ENCODE measurements at places on chromosomes 3 and 15.

- ATAC-seq: peak; percentile 92
These were observed 37.3 kb upstream of the CDV3 start for GRCh38 chr3:133535971-133536881.

DNA sequence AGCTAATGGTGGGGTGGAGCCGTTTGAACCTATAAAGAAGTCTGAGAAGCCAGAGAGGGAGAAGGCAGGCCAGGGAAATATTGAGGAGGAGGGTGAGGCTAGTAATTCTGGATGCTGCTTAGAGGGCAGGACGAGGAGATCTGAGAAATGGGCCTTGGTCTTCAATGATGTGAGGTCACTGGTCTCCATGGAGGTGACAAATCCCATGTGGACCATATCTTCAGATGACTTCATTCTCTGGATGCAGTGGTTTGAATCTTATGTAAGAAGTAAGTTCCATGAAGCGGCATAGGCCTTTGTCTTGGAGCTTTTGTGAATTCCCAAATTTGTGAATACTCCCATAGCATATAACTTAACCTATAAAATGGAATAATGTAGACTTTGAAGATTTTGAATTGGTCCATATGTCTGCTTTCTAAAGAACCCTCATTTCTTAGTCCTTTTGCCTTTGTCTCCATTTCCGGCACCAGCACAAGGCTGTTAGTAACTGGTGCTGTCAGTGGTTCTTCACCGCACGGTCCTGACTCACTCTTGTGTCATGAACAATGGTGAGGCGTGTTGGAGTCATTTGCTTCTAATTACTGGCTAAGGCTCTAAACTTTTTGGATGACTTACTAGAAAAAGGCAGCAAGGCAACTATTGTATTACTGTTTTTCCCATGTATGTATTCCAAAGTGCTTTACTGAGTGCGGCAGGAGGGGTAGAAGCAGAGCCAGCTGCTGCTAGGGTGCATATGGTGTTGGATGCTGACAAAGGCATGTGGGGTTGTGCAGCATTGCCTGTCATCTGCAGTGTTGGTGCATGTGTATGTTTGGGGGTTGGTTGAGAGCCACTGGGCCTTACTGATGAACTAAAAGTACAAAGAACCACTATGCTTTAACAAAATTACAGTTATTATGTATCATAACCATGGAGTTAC is 279.3 kb upstream of the C2CD4B start:
- ATAC-seq: peak; percentile 92

DNA sequence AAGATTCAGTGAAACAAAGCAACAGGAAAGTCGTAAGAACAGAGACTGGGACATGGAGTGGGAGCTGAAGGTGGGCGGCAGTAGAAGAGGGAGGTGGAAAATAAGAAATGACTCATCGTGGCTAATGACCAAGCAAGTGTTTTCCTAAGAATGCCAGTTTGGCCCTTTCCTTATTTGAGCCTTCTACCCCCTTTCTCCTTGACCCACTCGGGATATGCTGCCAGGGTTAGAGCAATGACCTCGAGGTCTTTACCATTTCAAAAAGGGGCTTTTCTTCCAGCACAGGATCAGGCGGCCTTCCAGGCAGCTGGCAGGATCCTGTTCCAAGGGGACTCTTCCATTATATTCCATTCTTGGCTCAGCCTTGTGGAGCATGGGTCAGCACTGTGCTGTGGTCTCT is 241.1 kb downstream of the RYR3 start:
- ATAC-seq: no peak

- no peak for ATAC-seq
These were observed 7.8 kb upstream of the GPR171 start for GRCh38 chr3:151210676-151211381.

DNA sequence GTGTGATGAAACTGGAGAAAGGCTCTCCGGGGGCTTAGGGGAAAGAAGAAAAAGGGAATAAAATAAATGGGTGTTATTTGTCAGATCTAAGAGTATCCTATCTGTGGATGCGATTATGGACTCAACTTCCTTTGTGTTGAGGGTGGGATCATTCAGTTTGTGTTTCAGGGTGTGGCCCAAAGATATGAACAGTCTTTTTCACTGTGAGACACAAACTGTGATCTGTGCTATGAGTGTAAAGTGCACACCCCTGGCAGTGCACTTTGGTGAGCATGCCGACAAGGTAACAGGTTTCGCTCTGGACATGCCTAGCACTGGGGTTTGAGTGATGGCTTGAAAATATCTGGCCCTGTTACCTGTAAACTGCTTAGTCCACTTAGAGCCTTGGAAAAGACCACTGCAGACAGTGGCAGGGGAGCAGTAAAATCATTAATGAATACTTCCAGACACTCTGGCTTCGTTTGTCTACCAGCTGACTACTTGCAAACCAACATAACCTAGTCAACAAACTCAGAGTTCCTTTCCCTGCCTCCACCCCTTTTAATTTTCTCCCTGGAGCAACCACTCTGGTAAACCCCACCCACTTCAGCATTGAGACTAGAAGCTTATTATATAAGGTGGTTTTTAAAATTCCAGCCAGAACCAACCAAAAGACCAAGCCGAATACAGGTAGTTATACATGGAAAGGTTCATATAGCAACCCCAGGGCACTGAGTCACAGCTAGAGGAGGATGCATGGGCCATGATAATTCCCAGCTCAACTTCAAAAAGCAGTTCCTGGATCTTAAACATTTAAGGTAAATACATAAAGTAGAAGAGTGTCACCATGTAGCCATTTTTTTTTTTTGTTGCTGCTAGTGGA is 55.1 kb downstream of the TAMM41 start:
- peak; percentile 85 for ATAC-seq

- peak; percentile 36 for ATAC-seq
These were observed 495 bp upstream of the COL7A1 start for GRCh38 chr3:48595526-48596121.

- ATAC-seq: no peak
These were observed 251.0 kb downstream of the KCNH8 start for GRCh38 chr3:19399356-19399755.

GRCh38 chr3:133474817-133475216 is 75.0 kb downstream of the BFSP2 start:
- ATAC-seq: no peak

GRCh38 chr15:82699726-82700125 is 9.9 kb downstream of the AP3B2 start:
- no peak for ATAC-seq

GRCh38 chr3:169923189-169923588 is 11.8 kb downstream of the SAMD7 start:
- ATAC-seq: no peak

- no peak for ATAC-seq
These were observed 191.2 kb downstream of the TLE3 start for GRCh38 chr15:69906256-69907185.

- no peak for ATAC-seq
These were observed 97.1 kb downstream of the CPN2 start for GRCh38 chr3:194254040-194254439.

- ATAC-seq: no peak
These were observed 52.0 kb downstream of the OXNAD1 start for GRCh38 chr3:16316847-16317560.

DNA sequence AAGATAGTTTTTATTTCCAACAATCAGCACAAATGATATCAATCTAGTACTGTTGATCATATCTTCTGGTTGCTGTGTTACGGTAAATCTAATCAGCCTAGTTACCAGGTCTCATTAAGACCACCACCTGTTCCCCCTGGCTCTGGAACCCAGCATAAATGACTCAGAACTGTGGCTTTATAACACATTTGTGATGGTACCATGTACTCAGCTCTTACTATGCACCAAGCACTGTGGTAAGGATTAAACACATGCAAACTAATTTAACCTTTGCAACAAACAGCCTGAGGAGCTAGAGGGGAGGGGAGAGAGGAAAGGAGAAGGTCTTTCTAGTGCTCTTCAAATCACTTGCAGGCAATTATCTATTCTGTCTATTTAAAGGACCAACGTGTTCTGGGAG is 173.9 kb upstream of the LMCD1 start:
- no peak for ATAC-seq

GRCh38 chr15:63601026-63601703 is 4.0 kb downstream of the FBXL22 start:
- ATAC-seq: peak; percentile 0

DNA sequence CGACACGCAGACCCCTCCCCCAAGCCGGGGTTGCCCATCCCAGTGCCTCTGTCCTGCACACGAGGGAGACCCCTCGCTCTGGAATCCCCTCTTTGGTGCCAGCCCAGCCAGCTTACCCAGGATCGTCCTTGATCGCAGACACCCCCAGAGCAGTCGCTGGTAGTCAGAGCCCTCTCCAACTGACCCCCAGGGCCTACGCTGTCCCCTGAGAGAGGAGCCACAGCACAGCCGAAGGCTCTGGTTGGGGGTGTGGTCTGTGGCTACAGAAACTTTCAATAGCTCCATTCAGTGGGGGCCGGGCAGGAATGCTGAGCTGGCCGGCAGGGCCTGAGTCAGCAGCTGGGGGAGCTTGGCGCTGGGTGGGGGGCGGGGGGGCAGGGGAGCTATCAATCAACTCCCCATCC is at the start of gene LCTL:
Gene LCTL, minus strand, starts transcription at position 258 of the 404 bp plus-strand sequence. CDS start 633 bp downstream, outside the sequence.
- ATAC-seq: no peak

DNA sequence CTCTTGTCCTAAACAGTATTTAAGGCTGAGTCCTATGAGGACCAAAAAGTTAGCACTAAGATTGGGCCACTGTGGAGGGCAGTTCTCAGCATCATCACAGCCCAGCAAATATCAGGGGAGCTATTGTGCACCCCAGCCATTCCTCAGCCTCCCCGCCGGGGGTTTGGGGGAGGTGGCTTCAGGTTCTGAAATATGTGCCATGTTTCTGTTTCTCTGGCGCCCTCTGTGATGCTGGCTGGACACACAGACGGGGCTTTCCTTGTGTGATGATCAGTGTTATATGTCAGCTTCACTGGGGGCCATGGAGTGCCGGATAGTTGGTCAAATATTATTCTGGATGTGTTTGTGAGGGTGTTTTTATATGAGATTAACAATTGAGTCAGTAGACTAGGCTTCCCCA is 106.8 kb downstream of the GABRG3 start:
- no peak for ATAC-seq

DNA sequence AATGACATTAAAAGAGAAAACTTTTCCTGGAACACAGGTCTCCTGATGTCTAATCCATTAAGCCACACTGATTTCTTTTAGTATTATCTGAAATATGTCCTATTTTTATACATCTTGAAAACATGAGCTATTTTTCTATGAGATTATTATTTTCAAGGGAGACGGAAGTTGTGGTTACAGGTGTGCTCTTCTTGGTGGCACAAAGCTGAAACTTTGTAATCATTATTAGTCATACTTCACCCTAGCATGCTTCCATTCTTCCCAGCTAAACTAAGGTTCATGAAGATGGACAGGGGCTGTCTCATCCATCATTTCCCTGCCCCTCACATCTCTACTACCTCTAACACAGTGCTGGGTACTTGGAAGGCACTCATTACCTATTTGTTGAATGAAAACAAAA is 85.6 kb upstream of the POU1F1 start:
- no peak for ATAC-seq

GRCh38 chr3:149462581-149463011 is 11.9 kb upstream of the TM4SF4 start:
- ATAC-seq: no peak

- ATAC-seq: no peak
These were observed 24.5 kb downstream of the SRPRB start for GRCh38 chr3:133830071-133830470.

DNA sequence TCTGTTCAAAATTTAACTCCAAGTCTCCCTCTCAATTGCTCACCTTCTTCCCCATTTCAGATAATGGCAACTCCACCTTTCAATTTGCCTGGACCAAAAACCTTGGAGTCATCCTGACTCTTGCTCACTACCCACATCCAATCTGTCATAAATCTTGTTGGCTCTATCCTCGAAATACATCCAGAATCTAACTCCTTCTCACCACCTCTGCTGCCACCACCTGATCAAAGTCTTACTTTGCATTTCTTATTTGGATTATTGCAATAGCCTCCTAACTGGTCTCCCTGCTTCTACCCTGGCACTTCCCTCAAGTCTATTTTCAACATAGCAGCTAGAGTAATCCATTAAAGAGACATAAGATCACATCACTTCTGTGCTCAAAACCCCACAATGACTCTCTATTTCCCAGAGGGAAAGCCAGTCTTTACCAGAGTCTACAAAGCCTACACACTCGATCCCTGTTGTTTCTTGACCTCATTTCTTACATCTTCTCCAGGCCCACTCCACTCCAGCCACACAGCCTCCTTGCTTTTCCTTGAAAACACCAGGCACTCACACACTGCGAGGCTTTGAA is 86.6 kb downstream of the GPR156 start:
- ATAC-seq: peak; percentile 68

GRCh38 chr3:151306168-151306810 is 10.3 kb downstream of the GPR87 start:
- no peak for ATAC-seq

- no peak for ATAC-seq
These were observed 88.6 kb downstream of the P3H2 start for GRCh38 chr3:190031887-190032752.

GRCh38 chr3:59927056-59927455 is 877.2 kb upstream of the CFAP20DC start:
- no peak for ATAC-seq

DNA sequence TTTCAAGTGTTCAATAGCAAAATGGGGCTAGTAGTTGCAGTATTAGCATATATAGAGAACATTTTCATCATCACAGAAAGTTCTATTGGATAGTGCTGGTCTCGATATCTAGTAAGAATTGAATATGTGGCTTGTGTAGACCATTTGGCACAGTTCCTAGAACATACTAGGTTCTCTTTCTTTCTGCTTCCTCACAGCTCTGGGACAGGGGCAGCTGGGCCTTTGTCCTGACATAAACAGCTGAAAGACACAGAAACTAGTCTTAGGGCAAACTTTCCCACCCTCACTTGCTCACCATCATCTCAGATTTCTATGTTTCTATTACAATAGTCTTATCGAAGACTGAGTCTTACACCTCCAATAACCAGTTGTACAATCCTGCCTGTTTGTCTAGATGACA is 63.7 kb upstream of the DLG1 start:
- ATAC-seq: no peak

- ATAC-seq: no peak
These were observed 10.9 kb upstream of the MESP1 start for GRCh38 chr15:89761929-89762328.

DNA sequence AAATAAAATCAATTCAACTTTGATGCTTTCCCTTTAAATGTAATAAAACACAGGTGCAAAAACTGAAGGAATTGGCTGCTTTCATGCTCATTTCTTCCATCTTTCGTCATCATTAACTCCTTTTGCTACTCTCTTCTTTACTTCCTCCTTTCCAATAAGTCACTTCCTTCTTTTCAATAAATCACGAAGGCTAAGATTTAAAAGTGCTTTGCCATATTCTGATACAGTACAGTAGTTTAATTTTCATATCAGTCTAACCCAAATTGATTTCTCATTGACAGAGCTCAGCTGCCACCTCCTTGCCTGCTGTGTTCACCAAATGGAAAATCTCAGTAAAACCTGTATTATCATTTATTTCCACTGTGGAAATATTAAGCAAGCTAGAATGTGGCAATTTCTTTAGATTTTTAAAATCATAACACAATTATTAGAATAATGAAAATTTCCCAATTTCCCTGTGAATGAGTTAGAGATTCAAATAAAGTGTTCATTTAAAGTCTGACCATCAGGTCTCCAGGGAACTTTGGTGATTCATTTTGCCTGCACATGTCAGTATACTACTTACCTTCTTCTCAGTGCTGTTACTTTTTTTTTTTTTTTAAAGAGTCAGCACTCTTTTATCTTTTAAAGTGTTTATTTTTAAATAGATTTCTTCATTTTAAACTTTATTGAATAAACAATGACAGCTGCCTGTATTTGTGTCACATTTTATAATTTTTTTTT is 41.6 kb downstream of the NANOGP8 start:
- ATAC-seq: no peak

All from esophagus mucosa (tissue), 1 donor.